Effector CD8-positive, alpha-beta T cell (primary cell): ENCODE measurements at places on chromosomes 11 and 22.

GRCh38 chr11:16096336-16096735 is 260.0 kb downstream of the SOX6 start:
- DNase-seq, result no peak

DNA sequence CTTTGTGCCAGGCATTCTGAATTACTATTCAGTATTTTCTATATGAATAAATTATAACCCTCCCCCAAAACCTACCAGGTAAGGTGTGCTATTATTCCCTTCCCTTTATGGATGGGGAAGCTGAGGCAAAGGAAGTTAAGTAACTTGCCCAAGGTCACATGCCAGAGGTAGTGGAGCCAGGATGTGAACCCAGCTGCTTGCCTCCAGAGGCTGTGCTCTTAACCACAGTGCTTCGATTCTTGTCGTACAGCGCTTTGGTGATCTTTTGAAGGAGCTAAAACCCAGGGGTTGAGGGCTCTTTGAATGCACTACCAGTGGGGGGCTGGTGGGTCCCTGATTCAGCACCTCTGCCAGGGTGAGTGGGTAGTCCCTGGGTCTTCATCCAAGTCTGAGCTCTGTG is 18.8 kb downstream of the MCM5 start:
- DNase-seq, result no peak

DNA sequence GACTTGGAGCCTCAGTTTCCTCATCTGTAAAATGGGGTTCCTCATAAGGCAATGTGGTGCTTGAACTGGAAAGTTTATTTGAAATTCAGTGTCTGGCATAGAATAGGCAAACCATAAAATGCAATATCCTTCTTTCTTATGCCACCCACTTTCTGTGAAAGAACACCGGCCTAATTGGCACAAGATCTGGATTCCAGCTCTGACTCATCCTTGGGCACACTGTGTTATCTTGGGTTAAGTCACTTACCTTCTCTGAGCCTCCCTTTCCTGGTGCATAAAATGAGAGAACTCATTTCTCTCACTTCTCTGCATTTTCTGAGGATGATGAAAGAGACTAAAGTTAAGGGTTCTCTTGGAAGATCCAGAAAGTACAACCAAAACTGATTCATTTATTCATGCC is 5.1 kb downstream of the INSC start:
- DNase-seq, result no peak

DNA sequence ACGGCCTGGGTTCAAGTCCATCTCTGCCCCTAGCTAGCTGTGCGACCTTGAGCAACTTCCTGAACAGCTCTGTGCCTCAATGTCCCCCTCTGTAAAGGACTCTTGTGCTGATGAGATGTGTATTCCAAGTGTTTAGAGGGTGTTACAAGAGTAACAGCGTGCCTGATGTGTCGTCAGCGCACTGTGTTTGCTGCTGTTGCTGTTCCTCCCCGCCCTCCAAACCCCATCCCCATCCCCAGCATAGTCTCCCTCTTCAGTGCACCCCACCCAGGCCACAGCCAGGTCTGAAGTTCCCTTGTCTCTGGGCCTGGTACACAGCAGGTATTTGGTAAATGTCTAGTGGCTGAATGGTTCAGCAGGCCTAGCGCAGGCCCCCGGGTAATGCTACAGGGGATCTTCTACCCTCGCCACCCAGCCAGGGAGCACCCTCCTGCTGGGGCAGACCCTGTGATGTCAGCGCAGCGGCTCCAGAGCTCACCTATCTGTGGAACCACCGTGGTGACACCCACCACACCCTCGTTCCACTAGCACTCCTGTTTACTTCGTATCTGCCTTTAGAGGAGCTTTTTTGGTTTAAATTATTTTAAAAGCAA is 10.3 kb downstream of the CBX7 start:
- DNase-seq, result no peak

DNA sequence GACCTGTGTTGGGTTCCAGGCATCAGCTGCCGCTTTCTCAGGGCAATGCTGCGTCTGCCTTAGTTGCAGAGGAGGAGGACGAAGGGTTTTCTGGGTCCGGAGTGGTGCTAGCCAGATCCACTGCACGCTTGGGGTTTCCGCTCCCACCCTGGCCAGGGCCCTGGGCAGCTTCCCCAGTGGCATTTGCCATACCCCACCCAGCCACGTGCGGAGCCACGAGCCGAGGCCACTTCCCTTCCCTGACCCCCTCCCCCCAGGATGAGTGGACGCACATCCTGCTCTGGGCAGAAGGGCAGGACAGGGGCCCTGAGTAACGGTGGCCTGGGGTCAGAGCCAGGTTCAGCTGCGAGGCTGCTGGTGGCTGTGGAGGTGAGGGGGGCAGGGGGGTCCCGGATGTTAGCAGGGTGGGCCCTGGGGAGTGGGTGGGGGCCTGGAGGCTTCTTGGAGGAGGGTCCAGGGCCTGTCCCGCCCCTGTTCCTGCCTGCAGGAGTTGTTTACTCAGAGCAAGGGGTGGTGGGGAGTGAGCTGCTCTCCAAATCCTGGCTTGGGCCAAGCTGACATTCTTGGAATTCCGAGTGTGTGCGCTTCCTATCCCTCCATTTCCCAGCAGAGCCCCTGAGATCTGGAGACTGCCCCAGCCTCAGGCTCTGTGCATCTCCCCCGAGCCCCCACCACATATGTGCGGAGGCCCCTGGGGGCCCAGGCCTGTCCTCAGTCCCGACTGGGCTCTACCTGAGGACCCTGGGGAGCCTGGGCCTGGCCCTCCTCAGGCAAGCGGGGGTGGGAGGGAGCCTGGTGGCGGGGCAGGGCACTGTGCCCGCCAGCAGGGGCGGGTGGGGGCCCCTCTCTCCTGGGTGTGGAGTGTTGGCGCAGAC is 1.4 kb downstream of the TSPAN4 start:
- DNase-seq, result no peak

DNA sequence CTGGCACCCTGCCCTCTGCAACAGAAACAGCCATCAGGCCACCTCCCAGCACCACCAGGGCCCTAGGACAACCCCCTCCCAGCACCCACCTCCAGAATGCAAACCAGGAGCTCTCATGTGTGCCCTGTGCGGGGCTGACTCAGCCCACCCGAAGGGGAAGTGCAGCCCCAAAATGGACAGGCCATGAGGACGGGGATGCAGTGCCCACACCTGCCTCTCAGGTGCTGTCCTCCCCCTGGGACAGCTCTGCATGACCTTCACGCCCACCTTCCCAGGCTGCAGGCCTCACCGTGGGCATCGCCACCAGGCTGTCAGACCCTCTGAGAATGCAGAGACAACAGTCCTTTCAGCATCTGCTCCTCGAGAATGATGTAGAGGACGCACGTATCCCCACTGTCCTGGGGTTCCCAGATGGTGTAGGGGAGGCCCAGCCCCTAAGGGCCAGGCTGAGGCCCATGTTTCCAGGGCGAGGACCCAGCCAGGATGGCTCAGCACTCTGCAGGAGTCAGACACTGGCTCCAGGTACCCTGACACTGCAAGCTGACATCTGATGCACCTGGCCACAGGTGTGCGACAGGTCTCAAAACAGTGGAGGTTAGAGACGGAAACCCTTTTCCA is 13.5 kb downstream of the MOB2 start:
- no peak for DNase-seq
